ENCODE measurements at places on chromosomes 5 and 9. TPM values are rescaled to one million over a fixed set of nuclear protein-coding genes. Genes with fewer than 3 reads are reported as not detected.

DNA sequence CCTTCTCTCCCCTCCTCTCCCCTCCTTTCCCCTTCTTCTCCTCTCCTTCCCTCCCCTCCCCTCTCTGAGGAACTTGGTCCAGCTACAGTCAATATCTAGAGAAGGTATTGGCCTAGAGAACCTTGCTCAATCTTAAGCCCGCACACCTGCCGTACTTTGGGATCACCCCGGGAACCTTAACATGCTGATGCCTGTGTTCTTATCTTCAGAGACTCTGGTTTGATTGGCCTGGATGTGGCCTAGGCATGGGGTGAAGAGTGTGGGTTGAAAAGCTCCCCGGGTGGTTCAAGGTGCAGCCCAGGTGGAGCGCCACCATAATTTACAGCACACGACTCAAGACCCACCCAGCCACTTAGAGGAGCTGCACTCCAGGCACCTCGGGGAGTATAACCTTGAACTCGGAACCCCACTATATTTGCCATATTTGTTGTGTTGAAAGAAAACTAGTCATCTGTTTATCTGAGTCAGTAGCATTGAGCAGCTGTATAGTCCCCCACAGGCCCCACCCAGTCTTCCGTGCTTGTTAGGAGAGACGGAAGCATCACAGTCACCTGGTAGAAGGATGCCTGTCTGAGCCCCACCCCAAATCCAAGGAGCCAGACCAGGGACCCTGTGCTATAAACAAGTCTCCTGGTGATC, 14.4 kb upstream of the PHF19 start:
- DNase-seq: no peak

GRCh38 chr9:70427161-70427945, 12.9 kb upstream of the KLF9 start:
- no peak for DNase-seq

DNA sequence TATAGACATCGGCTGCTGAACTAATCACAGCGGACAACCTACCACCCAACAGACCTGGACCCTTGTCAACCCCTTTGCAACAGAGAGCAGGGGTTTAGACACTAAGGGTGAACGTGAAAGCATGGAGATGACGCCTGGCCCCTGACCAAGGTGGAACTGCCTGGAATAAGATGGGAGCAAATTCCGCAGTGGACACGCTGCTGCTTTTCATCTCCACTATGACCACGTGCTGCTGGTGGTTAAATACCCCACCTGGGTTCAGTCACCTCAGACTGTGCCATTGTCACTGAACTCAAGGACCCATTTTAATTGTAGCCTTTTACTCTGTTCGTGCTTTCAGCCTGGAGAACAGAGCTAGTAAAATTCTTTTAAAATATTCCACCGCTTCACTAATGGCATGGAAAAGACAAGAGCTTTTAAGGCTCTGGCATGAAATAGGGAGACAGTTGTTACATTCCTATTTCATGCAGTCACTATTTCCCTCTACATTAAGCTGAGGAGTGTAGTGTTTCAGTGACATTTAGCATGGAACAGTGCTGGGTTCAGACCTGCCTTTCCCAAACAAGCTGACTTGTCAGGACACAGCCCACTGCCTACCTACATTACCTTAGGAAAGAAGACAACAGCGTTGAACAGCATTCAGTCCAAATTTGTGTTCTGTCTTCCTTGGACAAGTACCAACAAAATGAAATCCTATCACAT, 96.8 kb downstream of the ANKRD18B start:
- peak; percentile 35 for DNase-seq

SPACA9 gene
- 2.3 TPM for polyA plus RNA-seq

- no peak for DNase-seq
These were observed 206.4 kb downstream of the PDZD2 start for GRCh38 chr5:31845361-31845760.

GRCh38 chr9:124818431-124819281, 34.6 kb upstream of the WDR38 start:
- DNase-seq: no peak

DNA sequence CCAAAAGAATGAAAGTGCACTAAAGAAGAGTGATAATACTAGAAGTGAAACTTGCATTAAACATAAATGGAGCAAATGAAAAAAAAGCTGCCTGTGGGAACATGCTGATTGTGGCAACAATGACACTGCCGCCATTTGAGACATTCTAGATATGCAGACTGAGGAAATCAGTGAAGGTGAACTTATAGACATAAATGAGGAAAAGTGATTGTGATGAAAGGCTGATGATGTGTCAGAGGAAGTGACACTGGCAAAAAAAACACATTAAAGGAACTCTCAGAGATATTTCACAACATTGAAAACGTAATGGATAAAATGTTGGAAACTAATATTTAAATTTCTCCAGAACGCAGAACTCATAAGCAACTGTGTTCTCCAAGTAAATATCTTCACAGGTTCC, 1.2 kb downstream of the ERCC8 start:
- no peak for DNase-seq

TRPM6 gene
- 0.08 TPM for polyA plus RNA-seq

- peak; percentile 65 for DNase-seq
These were observed 653.1 kb upstream of the KLF4 start for GRCh38 chr9:108142504-108143201.

GRCh38 chr9:7129391-7129790, 371.6 kb downstream of the KDM4C start:
- DNase-seq: no peak

DNA sequence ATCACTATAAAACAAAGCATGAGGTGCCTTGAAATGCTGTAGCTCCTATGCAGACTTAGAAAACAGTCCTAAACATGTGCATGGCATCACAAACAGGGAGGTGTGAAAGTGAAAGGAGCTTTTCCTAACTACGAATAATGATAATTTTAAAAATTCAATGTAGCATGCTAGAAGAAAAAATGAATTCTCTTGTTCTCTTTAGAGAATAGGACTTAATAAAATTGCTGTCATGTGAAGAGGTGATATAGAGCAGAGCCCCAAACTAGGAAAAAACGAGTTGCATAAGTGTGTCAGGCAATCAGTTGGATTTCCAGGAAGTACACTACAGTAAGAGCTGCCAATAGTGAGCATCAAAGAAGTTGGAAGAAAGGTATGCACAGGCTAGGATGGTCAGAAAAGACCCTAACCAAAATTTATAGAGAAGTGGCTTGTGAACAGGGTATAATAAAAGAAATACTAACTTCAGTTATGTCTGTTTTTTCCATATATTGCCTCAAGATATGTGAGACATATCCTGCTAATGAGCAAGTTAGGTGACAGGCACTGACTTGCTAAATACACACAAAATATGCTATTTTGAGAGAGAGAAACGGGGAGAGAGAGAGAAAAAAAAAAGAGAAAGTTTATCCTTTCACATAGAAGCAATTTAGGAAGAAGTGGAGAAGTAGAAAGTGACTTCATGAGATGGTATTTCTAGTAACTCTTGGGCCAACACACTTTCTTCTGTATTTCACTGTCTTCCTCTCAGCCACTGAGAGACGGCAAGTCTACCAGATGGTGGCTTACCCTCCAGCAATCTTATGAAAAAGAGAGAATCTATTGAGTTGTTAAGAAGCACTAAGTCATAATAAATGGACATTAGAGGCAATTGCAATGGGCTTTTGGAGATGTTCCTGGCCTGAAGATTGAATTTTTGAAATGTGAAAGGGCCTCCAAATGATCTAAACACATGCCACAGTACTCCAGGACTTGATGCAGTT, 18.0 kb downstream of the ITGA2 start:
- DNase-seq: no peak

FOXD4L5 gene
- 0.90 TPM for polyA plus RNA-seq

MROH2B gene
- 0.10 TPM for polyA plus RNA-seq

FAM153A gene
- polyA plus RNA-seq: 0.30 TPM

PRRX2 gene
- polyA plus RNA-seq: 4.5 TPM

DNA sequence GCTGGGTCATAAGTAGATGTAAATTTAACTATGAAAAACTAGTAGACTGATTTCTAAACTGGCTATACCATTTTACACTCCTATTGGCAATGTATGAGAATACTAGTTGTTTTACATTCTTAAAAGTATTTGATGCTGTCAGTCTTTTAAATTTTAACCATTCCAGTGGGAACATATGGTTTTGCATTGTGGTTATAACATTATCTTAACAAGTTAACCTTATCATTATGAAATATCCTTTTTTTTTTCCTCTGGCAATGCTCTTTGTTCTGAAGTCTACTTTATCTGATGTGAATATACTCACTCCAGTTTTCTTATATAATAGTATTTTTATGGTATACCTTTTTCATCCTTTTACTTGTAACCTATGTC, 548.9 kb upstream of the CLINT1 start:
- DNase-seq: no peak

CCNH gene
- 23.3 TPM for polyA plus RNA-seq

- DNase-seq: no peak
These were observed 40.3 kb downstream of the UBTD2 start for GRCh38 chr5:172243302-172243701.

OR2V2 gene
- not detected for polyA plus RNA-seq

SPATA31E1 gene
- not detected for polyA plus RNA-seq

SLCO4C1 gene
- 2.3 TPM for polyA plus RNA-seq

GRCh38 chr5:121156565-121156964, 692.5 kb downstream of the PRR16 start:
- DNase-seq: no peak

CDKN2B-AS1 gene
- polyA plus RNA-seq: 0.15 TPM

DNA sequence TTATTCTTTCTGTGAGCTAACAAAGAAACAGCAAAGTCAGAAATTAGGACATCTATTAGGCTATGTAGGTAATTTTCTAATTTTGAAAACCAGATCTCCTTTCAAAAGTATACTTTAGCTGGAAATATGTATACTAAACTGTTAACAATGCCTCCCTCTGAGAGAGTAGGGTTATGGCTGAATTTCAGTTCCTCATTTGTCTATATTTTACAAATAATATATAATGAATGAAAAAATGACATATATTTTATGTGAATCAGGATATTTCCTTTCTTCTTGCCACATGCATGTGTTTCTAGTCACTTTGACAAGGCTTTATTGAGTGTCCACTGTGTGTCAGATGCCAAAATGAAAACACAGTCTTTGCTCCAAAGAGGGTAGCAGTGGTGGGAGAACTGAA, 15.4 kb downstream of the HACD4 start:
- no peak for DNase-seq

Measured in forelimb muscle (tissue), 1 donor.